ENCODE measurements at places on chromosomes 16 and 17.
A peak's percentile ranks its signal among the peaks of the same experiment; 100 is the strongest.

DNA sequence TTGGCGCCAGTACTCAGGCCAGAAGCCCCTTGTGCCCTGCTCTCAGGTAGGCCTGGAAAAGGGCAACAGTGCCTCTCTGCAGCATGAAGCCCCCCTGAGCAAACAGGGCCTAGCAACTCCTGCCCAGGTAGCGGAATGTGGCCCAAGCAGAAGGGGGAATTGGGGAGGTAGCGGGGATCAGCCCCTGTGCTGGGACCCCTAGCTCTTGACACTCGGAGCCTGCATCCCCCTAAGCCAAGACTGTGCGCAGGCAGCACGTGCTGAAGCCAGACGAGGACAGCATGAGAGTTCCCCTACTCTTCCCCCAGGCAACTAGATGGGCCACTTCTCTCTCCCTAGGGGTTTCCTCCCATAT, 823 bp upstream of the CD2BP2 start:
- DNase-seq: no peak

GRCh38 chr17:73899839-73900238, 255.6 kb upstream of the SDK2 start:
- peak; percentile 7 for DNase-seq

- DNase-seq: no peak
Observed at GRCh38 chr16:21156767-21157467, 1.6 kb upstream of the LDAF1 start.

- no peak for DNase-seq
Observed at GRCh38 chr16:17173281-17173680, 297.5 kb downstream of the XYLT1 start.

DNA sequence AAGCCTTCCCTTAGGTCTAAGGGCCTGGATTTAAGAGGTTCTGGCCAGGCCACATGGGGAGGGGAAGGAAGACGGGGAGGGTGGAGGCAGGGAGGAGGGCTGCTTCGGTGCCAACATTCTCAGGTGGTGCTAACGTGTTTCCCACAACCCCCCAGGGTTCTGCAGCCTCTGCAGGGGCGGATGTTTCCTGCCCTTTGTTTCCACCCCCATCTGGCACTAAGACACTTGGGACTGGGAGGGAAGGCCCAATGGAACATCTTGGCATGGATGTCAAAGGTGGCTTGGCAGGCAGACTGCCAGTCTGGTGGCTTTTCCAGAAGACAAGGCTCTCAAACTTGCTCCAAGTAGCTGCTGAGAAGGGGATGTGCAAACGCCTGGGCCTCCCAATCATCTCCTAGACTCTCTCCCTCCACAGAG, 12.7 kb downstream of the HIC1 start:
- DNase-seq: no peak

GRCh38 chr17:81349397-81350319, 45.6 kb upstream of the BAHCC1 start:
- no peak for DNase-seq

GRCh38 chr17:82232322-82232820, 3.5 kb downstream of the SLC16A3 start:
- no peak for DNase-seq

- DNase-seq: no peak
Observed at GRCh38 chr17:42421507-42422338, 1.3 kb downstream of the CAVIN1 start.

GRCh38 chr17:8393470-8394231, 4.0 kb downstream of the RNF222 start:
- peak; percentile 70 for DNase-seq

- DNase-seq: peak; percentile 66
Observed at GRCh38 chr16:67170168-67170948, at the start of gene NOL3. Gene NOL3 (plus strand): TSS chr16:67170538.

GRCh38 chr16:54342966-54343365, 56.4 kb upstream of the IRX3 start:
- no peak for DNase-seq

DNA sequence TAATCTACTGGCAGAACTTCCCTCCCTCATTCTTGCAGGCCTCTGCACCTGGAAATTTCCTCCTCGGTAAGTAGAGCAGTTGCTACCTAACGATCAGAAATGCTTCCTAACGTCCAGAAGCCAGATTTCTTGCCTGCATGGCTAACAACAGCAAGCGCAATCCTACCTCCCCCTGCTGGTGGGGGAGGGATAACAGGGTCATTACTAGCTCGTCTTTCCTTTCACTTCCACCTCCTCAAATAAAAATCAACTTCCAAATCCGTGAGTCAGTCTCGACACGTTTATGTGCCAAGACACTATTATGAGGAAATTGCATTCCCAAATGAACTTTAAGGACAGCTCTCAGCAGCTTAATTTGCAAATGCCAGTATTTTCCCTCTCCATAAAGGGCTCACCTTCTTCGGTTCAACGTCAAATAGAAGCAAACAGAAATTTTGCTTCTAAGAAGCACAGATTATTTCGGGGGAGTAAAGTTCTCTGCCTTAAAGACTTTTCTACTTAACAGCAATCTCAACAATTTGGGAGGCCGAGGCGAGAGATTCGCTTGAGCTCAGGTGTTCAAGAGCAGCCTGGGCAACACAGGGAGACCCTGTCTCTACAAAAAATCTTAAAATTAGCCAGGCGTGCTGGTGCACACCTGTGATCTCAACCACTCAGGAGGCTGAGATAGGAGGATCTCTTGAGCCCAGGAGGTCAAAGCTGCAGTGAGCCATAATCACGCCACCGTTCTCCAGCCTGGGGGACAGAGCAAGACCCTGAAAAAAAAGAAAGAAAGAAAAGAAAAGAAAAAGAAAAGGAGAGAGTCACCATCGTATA, 188.6 kb upstream of the PSMD7 start:
- no peak for DNase-seq

- DNase-seq: no peak
Observed at GRCh38 chr16:80659865-80660264, 119.1 kb downstream of the DYNLRB2 start.

DNA sequence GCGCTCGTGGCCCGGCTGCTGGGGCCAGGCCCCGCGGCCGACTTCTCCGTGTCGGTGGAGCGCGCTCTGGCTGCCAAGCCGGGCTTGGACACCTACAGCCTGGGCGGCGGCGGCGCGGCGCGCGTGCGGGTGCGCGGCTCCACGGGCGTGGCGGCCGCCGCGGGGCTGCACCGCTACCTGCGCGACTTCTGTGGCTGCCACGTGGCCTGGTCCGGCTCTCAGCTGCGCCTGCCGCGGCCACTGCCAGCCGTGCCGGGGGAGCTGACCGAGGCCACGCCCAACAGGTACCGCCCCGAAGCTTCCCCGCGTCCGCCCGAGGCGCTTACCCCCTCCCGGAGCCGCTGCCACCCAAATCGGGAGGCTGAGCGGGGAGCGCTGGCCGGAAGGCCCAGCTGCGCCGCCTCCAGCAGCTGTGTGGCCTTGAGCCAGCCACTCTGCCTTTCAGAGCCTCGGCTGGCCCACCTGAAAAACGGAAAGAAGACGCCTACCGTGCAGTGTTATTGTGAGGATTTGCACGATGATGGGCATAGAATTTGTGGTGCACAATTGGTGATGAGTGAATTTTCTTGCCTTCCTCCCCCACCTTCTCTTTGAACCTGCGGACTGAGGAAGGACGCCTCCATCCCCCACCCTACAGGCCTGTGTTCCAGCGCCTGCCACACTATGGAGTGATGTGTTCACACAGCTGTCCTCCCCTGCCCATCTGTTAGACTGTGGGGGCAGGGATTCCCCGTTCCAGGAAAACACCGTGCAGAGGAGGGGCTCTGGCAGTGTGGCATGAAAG, 523 bp downstream of the NAGLU start:
- peak; percentile 89 for DNase-seq

DNA sequence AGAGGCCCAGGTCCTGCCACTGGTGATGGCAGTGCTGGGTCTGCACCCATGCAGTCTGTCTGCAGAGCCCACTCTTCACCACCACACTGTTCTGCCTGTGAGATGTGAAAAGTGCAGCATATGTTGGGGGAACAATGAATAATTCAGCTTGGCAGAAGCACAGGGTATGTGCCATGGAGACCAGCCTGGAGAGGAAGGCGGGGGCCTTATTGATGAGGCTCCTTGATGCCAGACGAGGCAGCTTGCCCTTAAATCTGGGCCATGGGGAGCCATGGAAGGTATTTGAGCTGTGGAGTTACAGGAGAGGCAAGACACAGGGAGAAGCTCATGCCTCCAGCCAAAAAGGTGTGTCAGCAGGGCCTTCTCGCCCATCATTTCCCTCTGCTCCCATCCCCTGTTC, 124.7 kb downstream of the C16orf78 start:
- no peak for DNase-seq

GRCh38 chr16:17602678-17603077, 131.9 kb upstream of the XYLT1 start:
- DNase-seq: no peak

- no peak for DNase-seq
Observed at GRCh38 chr16:72221630-72222024, 49.7 kb upstream of the PMFBP1 start.

DNA sequence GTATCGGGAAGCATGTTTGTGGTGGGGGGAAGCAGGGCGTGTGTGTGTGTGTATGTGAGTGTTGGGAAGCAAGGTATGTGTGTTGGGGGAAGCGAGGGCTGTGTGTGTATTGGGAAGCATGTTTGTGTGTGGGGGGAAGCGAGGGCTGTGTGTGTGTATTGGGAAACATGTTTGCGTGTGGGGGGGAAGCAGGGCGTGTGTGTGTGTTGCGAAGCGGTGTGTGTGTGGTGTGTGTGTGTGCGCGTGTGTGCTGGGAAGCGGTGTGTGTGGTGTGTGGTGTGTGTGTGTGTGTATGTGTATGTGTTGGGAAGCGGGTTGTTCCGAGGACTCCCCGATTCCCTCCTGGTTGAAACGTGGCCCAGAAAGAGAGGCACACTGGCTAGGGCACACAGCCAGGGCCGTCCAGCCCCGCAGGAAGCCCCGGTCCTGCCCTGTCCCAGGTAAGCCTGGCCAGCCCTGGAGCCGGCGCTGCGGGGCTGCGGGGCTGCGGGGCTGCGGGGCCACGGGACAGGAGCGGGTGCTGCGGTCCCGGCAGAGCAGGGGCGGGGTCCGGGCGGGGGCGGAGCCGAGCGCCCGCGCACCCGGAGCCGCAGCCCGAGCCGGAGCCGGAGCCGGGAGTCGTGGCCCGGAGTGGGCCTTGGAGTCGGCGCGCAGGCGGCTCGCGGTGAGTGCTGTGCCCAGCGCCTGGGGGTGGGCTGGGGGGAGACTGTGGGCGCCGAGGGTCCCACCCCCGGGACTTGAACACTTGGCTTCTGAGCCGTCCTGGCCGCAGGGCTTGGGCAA, at the start of gene NOD2:
NOD2 (plus strand) TSS at position 608 of the 783 bp plus-strand sequence. CDS start 5,890 bp downstream, outside the sequence.
- DNase-seq: no peak

- DNase-seq: no peak
Observed at GRCh38 chr17:47180337-47180736, 8.8 kb downstream of the CDC27 start.

Data from activated CD8-positive, alpha-beta memory T cell treated with anti-CD3 and anti-CD28 coated beads for 24 hours (primary cell).